ENCODE measurements at places on chromosomes 6 and 20.

DNA sequence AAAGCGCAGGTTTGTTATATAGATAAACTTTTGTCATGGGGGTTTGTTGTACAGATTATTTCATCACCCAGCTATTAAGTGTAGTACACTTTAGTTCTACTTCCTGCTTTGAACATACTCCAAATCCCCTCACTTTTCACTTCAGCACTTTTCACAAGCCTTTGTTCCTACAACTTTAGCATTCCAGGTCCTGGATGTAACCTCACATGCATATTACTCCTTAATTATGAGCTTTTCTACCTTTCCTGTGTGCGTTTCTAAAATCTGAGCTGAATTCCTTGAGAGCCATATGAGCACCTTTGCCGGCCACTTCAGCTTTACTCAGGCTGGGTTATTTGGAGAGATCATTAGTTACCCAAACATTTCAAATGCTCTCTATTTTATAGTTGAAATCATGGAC is 179.2 kb upstream of the TNFAIP3 start:
- no peak for DNase-seq

DNA sequence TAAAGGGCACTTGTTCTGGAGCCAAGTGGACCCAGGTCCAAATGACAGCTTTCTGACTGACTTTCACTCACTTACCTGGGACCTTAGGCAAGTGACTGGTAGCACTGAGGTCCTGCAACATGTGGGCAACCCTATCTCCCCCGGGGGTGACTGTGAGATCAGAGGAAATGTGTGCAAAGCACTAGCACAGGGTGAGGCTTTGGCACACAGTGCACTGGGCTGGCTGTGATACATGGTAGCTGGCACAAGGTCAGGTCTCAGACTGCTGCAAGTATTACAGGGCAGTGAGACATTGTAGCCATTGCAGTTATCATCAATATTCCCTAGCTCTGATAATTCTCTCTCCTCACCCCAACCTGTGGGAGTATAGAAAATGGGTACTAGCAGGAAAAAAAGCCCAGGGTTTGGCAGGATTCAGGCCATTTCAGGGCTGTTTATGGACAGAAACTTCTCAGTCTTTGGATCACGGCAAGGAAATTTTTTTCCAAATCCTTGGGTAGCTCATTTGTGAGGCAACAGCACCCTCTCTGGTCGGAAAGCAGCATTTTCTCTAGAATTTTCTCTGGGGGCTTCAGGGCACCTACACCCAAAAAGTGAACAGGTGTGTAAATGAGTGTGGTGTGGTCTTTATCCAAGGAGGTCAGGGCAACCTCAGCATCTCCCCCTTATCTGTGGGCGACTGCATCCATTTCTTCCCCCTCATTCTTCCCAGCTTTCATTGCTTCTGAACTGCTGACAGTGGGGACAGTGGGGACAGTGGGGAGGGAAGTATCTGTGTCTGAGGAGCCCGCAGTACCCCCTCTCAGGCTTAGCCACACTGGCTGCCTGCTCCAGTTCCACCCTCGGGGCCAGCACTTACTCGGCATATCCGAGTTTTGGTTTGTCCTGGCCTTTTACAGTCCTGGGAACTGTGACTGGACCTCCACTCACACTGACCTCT is 148.7 kb upstream of the PHACTR3 start:
- DNase-seq = no peak

- DNase-seq = no peak
Measured at GRCh38 chr6:38427492-38428210, 212.1 kb downstream of the BTBD9 start.

- DNase-seq = no peak
Measured at GRCh38 chr6:57190140-57190539, 18.0 kb downstream of the BAG2 start.

- peak; percentile 28 for DNase-seq
Measured at GRCh38 chr6:165231581-165232561, 77.5 kb downstream of the C6orf118 start.

DNA sequence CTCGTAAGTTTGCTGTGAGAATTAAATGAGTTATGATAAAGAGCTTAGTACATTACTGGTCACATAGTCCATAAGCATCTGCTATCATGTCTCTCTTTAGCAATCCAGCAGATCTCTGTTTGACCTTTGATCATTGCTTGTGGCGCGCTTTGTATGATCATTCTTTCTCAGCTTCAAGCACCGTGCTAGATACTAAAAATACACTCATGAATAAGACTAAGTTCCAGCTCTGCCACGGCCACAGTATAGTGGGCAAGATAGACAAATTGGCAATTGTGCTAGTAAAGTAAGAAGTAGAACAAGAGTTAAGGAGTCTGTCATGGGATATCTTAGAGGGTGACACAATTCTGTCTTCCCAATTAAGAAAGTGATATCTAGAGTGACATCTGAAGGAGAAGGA is 75.2 kb upstream of the ADGRF1 start:
- DNase-seq = no peak

GRCh38 chr6:129215916-129216520 is 333.1 kb downstream of the LAMA2 start:
- DNase-seq = no peak

- DNase-seq = no peak
Measured at GRCh38 chr20:29878777-29879442, 1378.6 kb upstream of the DEFB115 start.

DNA sequence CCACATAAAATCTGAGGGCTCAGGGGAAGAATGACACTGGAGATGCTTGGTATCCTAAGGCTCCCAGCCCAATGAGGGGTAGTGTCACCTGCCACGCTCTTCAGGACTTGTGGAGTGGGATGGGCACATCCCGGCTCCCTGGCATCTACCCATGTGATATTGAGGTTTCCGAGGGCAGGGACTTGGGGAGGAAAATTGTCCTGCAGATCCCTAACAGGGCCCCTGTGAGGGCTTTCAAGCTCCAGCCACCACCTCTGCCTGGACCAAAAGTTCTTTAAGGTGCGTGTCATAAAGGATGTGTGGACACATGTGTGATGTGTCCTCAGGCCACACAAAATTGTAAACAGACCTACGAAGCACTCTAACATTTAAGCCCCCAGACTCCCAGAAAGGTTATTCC is 2.5 kb downstream of the SCML4 start:
- no peak for DNase-seq

GRCh38 chr6:44407951-44408670 is 20.6 kb downstream of the CDC5L start:
- no peak for DNase-seq

- no peak for DNase-seq
Measured at GRCh38 chr6:117616391-117617209, 14.3 kb upstream of the GOPC start.

DNA sequence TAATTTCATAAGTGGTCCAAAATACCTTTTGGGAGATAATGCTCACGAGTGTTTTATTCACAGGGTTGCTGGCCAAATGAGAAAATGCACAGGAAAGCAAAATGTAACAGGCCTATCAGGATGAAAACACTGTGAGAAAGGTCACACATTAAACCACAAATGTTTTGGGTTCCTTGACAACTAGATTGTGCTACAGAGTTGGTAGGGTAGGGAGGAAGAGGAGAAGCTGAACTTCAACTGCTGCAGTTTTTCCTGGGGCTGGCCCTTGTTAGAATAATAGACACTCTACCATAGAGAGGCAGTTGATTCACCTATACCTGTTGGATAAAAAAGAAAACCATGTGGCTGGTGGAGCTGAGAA is 28.1 kb upstream of the PAQR8 start:
- no peak for DNase-seq

DNA sequence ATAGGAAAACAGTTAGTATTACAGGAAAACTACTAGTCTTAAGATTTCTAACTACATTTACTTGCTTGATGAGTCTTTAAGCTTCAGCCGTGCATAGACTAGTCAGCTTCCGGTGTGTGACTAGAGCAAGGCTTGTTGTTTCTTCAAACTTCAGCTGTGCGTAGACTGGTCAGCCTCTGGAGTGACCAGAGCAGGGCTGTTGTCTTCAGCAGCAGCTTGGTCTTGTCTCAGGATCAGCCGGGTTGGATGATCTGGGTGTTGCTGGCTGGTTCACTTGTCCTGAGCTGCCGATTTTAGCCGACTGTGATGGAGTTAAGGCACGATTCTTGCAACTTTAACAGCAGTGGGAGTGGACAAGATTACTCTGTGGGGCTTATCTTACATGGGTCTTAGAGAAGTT is 44.7 kb downstream of the HLA-C start:
- DNase-seq = no peak

GRCh38 chr20:33351696-33352095 is 49.6 kb downstream of the CDK5RAP1 start:
- no peak for DNase-seq

GRCh38 chr20:37193821-37194220 is 14.5 kb upstream of the MROH8 start:
- DNase-seq = no peak

GRCh38 chr20:53737396-53738038 is 143.9 kb upstream of the ZNF217 start:
- no peak for DNase-seq

DNA sequence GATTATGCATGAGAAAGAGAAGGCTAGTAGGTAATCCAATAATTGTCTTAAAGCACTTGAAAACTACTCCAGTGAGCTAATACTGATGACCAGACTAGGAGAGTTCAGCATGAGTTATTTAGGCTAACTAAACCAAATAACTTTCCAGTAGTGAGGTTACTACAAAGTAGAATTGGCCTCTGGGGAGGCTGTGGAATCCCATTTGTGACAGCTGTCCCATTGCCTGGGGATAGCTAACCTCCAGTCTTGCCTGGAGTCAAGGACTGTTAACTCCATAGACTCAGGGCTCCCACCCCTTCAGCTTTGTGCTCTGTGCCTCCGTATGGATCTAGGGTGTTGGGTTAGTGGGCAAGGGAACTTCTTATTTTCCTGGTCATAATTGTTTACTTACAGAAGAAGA is 51.0 kb downstream of the KCNQ5 start:
- DNase-seq = no peak

GRCh38 chr6:53165293-53165692 is 16.7 kb upstream of the GCM1 start:
- DNase-seq = no peak

- no peak for DNase-seq
Measured at GRCh38 chr6:93337772-93338394, 81.5 kb downstream of the EPHA7 start.

- DNase-seq = no peak
Measured at GRCh38 chr6:133697666-133698065, 191.2 kb upstream of the TCF21 start.

DNA sequence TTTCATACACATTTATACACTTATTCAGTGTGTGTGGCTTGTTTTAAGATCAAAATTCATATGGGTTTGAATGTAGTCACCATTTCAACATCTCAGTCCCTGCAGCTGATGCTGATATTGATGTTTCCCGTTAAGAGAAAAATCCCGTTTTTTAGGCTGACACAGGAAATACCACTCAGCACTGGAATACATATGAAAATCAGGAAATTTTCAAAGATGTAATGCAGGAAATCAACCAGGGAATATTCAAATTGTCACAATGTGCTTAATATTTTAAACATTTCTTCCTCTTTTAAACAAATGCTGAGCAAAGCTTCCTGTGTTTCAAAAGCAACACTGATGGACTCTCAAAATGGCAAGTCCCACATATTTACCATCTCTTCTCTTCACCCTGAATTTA is 94.5 kb upstream of the MARCKS start:
- DNase-seq = no peak

GRCh38 chr6:38959138-38959537 is 89.4 kb upstream of the GLP1R start:
- DNase-seq = no peak

DNA sequence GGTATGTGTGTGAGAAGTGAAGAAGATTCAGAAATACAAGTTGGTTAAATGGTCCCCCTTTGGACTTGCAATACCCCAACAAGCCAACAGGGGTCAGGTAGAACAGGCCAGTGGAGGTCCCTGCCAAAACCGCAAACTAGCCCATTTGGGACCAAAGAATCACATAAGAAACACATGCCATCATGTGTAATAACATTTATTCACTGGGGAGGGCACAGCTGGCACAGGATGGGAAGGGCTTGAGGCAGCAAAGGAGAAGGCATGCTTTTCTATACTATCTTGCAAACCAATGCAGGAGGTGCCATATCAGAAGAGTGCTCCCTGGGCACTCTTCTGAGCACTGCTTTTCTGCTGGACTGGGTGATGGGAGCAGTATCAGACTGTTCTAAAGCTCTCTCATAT is 116.1 kb upstream of the TRAF3IP2 start:
- DNase-seq = no peak

- DNase-seq = no peak
Measured at GRCh38 chr20:9258901-9259300, 190.0 kb downstream of the PLCB4 start.

- no peak for DNase-seq
Measured at GRCh38 chr6:145609521-145609920, 125.8 kb downstream of the EPM2A start.

- DNase-seq = peak; percentile 4
Measured at GRCh38 chr6:157381631-157382621, 936 bp downstream of the ZDHHC14 start.

DNA sequence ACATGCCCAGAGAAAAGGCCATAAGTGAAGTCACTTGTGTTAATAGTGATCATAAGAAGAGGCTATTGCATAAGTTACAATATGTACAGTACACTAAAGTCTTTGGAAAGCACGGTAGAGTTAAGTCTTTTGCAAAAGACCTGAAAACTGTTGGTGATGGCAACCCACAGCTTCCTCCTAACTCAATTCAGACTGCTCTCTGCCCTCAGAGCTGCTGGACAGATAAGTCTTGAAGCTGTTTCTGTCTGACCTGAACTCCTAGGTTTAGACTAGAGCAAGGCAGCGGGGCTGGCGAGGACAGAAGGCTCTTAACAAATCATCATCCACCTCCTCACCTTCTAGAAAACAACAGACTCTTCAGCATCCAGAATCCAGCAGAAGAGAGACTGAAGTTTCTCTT is 125.4 kb downstream of the CD24 start:
- no peak for DNase-seq

- no peak for DNase-seq
Measured at GRCh38 chr6:156996265-156996664, 219.1 kb downstream of the ARID1B start.

DNA sequence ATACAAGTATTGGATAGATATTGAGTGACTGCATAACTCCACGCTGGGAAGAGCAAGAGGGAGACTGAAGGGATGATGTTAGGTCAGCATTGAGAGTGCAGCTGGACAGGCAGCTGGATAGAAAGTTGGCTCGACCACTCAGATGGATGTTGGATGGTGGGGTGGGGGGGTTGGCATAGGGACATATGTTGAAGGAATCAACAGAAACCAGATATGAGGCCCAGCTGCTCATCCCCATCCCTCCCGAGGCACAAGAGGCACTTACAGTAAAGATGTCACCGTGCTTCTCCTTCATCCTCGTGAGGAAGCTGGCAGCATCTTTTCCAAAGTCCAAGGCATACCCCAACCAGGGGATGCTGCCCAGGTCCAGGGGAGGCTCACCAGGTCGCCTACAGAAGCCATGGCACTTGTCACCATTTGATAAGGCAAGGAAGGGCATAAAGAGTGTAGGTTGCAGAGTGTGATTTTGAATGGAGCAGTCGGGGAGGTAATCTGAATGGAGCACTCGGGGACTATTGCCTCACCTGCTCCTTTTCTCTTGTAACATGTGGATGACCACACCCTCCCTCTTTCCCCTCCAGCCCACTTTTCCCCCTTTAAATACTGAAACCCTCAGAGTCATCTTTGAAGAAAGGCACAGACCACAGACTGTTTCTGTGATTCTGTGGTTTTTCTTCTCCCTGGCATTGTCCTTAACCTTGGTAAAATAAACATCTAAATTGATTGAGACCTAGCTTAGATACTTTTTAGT is 18.0 kb downstream of the PTGIS start:
- DNase-seq = no peak

Data from T1000 (cell line).